RPMI7951 (cell line): ENCODE measurements at places on chromosomes 12 and 14.

GRCh38 chr12:124411281-124411878, 116.5 kb downstream of the RFLNA start:
- peak; percentile 92 for DNase-seq

DNA sequence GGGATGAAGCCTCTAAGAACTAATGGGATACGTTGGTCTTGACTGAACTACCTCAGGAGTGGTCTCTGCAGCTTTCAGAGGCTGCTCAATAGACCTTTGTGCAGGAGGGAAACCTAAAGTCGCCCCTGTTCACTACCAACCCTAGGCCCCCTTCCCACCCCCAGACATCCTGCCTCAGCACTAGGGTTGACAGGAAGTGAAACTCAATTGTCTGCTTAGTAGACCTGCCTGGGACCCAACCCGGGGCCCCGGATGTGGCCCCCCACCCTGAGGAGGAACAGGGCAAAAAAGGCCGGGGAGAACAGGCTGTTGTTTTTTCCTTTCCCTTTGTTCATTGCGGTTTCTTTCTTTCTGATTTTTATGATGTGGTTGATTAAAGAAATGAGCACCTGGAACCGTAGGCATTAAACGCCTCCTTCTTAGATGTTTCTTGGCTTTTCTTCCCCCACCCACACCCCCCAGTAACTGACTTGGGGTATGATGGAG, 1.6 kb upstream of the DGKA start:
- DNase-seq: no peak

GRCh38 chr12:77247542-77247941, 182.2 kb upstream of the E2F7 start:
- DNase-seq: no peak

GRCh38 chr12:25590011-25590721, 37.1 kb upstream of the LMNTD1 start:
- DNase-seq: no peak

DNA sequence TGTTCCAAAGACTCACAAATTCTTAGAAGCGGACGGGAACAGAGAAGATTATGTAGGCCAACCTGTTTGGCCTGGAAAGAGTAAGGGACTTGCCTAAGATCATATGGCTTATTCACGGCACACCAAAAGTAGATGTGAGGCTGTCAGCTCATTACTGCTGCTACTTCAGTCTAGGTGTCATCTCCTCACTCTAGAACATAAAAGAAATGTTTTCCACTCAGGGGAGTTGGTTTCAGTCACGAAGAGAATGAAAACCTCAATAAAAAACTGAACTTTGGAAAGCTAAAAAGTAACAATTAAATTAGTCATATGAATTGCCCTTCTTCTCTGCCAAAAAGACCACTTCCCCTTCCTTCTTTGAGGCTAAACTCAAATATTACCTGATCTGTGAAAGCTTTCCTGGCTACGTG, 658 bp upstream of the CEP128 start:
- no peak for DNase-seq

- peak; percentile 26 for DNase-seq
Measured at GRCh38 chr12:110585231-110585799, 2.2 kb upstream of the PPTC7 start.

DNA sequence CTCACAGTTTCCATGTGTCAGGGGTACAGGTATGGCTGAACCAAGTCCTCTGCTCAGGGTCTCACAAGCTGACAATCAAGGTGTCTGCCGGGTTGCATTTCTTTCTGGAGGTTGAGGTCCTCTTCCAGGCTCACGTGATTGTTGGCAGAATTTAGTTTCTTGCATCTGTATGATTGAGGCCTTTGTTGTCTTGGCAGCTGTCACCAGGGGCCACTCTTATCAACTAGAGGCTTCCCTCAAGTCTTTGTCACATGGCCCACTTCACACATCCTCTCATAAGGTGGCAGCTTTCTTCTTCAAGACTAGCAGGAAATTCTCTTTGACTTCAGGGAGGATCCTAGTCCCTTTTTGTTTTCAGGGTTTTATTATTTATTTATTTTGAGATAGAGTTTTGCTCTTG, 46.0 kb upstream of the FOS start:
- no peak for DNase-seq

GRCh38 chr14:23122086-23122485, 3.0 kb upstream of the CEBPE start:
- DNase-seq: no peak

DNA sequence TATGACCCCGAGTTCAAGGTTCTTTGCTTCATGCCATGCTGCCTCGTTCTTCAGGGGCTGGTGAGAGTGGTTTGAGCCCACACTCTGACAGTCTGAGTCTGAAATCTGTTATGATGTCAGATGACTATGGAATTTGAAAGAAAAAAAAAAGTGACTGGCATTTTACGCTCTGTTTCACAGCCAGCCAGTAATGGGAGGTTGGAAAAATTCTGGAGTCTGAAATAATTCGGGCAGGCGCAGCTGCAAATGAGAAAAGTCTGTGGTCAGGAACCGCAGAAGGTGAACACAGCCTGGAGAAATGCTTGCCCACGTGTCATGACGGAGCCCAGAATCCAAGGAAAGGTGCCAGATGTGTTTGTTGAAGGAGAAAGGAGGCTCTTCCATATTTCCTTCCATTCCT, 269.8 kb upstream of the PWP1 start:
- DNase-seq: peak; percentile 91

- no peak for DNase-seq
Measured at GRCh38 chr12:120215766-120216735, 15.1 kb upstream of the RPLP0 start.

DNA sequence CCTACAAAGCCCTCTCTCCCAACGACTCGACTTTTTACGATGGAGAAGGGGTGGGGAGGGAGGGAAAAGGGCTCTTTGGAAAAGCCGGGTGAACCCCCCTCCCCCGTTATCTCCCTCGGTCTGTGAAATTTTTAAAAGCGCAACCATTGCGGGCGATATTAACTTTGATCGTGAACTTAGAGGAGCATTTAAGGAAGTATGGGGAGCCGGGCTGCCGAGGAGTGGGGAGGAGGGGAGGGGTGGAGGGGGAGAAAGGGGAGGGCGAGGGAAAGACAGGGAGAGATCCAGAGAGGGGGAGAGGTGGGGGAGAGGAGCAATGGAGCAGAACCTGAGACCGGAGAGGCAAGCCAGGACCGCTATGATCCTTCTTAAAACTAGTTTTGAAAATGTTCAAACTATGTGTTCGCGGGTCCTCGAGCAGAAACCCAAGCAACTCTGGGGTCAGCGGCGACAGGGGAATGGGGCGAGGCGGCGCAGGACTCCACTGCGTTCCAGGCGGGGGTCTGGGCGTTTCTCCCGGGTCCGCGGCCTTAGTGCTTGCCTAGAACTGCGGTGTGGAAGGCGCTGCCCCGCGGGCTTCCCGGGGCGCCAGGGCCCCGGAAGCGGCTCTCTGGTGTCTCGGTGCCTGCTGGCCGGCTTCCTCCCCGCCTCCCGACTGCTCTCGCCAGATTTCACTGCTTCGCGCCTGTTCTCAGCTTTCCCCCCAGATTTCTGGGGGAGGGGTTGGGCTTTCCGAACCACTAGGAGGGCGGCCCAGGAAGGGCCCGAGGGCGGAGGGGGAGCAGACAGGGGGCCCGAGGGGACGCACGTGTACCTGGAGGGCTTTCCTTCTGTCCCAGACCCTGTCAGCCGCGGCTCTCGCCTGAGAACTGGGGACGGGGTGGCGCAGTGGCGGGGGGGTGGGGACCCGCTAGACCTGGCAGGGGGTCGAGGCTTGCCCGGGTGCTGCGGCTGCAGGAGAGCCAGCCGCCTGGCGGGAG, at the start of gene HOTAIR:
TSS of gene HOTAIR (minus strand) at position 871 of the 980 bp plus-strand sequence.
- peak; percentile 61 for DNase-seq

DNA sequence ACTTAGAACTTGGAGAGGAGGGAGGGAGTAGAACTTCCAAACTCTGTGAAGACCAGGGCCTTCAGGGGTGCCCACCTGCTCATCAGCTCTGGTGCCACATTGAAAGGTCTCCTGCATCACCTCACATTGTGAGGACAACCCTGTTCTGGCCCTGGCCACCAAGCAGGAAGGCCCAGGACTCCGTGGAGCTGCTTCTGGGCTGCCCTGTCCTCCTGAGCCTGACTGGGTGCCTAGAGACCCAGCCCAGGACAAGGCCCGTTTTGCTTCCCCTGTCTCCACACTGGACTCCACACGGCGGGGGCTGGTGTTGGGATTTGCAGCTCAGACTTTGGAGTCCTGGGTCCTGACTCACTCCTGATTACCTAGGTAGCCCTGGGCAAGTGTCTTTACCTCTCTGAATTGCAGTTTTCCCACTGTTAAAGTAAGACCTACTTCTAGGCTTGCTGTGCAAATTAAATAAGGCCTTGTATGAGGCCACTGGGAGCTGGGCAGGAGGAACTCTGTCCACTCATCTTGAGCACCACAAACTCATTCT, 12.5 kb upstream of the KRT82 start:
- no peak for DNase-seq

DNA sequence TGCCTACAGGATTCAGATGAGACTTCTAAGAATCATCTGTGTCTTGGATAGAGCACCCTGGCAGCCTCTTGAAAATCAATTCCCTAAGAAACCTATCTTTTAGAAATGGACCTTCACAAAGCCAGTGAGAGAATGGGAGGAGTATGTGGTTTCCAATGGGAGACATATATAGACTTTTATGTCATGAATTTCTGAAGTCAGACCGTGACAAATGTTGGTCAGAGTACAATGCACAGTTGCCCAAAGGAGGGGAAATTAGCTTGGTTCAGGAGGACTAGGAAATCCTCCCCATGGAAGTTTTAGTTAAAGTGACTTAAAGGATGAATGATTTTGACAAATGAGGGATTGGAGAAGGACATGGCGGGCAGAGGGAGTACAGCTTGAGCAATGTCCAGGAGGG, 194.4 kb downstream of the DAD1 start:
- DNase-seq: no peak

DNA sequence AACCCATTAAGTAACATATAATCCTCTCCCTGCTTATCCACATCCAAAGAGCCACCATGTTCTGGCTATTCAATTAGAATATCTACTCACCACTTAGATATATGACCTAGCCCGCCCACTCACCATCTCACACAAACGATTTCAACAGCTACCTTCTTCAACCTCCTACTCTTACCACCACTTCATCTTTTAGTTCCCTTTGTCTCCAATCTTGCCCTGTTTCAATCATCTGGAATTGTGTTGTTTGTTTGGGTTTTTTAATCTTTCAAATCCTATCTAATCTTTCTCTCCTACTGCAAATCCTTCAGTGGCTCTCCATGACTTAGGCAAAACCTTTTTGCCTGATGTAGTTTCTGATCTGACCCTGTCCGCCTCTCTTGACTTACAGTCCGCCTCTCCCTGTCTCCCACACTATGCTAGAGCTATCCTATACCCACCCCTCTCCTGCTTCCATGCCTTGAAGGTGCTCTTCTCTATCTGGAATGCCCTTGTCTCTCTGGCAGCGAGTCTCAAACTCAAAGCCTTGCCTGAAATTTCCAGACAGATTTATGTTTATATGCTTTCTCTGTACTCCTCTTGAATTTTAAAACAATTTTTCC, 161.0 kb upstream of the CRY1 start:
- DNase-seq: no peak

GRCh38 chr14:52091928-52092327, 23.1 kb upstream of the NID2 start:
- DNase-seq: no peak

GRCh38 chr12:7667125-7667524, 1.4 kb upstream of the APOBEC1 start:
- DNase-seq: peak; percentile 15

DNA sequence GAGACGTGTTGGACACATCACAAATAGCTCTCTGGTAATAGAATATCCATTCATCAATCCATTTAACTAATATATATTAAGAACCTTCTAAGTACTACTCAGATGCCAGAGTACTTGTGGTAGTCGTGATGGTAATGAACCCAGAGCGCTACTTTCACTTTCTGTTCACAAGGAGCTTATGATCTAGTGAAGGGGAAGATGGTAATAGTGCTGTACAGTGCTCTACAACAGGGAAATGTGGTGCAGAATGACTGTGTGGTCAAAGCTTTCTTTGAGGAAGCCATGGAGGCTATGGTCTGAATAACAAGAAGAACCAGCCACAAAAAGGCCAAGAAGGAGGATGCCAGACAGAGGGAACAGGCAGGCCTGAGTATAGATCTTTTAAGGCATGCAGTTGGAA, 212.0 kb downstream of the PTPRO start:
- peak; percentile 62 for DNase-seq

GRCh38 chr12:62697893-62698292, 231.3 kb downstream of the MON2 start:
- no peak for DNase-seq

- DNase-seq: no peak
Measured at GRCh38 chr14:101945171-101945570, 19.2 kb upstream of the DYNC1H1 start.

GRCh38 chr14:104633276-104634137, 28.9 kb upstream of the TMEM179 start:
- DNase-seq: no peak

- no peak for DNase-seq
Measured at GRCh38 chr12:113537046-113537750, 65.5 kb upstream of the LHX5 start.

- DNase-seq: no peak
Measured at GRCh38 chr14:56341766-56342493, 223.7 kb downstream of the PELI2 start.

DNA sequence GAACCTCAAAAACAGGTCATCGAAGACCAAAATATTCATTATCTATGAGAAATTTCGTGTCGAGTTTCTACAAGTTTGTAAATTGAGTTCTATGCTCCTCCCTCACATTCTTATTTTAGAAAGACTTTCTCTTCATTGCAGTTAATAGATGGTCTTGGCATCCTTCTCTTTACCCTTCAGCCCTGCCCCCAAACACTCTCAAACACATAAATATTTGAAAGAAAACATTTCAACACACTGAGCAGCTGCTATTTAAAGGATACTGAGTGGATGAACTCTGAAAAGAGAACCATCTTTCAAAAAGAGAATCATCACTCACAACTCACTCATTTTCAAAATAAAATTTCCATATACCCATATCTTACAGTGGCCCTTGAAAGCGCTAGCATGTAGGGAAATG, 67.1 kb downstream of the NUAK1 start:
- no peak for DNase-seq

DNA sequence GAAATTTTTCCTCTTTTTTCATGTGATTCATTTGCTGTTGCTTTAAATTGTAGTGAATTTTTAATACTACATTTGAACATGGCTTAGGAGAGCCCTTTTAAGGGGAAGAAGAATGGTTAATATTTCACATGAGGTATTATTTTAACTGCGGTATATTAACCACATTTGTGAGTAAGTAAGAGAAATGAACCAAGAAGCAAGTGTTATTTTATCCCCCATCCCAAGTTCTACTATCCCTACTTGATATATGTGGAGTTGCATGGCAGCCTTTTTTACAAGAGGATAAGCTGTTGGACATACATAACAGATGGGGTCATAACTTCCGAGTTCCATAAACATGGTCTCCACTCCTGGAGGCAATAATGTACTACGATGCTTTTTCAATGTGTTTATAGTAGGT, 623.3 kb downstream of the LRFN5 start:
- DNase-seq: no peak

- no peak for DNase-seq
Measured at GRCh38 chr14:52873065-52873464, 77.8 kb downstream of the FERMT2 start.
